H7 (cell line): ENCODE measurements at places on chromosomes 16 and 17. TPM values are rescaled to one million over a fixed set of nuclear protein-coding genes. Genes with fewer than 3 reads are reported as not detected.

- no peak for DNase-seq
These were observed 117.1 kb upstream of the GSE1 start for GRCh38 chr16:85495823-85496538.

DNA sequence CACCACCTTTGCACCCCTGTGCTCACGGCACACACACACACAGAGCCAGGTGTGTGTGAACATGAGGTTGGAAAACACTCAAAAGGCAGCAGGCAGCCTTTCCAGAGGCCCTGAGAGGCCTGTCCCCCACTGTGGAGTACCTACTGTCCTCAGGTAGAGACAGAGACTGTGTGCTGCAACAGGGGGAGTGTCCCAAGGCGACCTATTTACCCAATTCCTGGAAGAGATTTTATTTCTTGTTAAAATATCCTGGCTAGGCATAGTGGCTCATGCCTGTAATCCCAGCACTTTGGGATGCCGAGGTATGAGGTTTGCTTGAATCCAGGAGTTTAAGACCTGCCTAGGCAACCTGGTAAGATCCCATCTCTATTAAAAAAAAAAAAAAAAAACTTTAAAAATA is 108.5 kb downstream of the COPRS start:
- no peak for DNase-seq

DNA sequence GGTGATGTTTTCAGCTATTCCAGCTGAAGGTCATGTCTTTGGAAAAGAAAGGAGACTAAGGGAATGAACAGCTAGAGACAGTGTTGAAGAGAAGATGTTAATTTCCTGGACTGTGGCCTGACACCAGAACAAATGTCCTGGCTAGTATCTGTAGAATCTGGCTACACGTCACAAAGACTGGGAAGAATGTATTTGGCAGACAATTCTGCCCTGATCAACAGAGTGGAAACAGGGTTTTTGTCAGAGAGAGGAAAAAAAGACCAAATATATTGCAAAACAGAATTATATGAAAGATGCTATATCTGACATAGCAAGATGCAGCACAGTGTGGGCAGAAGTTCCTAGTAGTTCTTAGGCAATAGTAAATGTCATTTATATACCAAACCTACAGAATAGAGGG is 17.0 kb upstream of the ANKFN1 start:
- DNase-seq, result no peak

TTYH2 gene
- total RNA-seq, result 2.5 and 7.4 TPM in 2 replicates

BCO1 gene
- total RNA-seq, result 0.10 and 0.63 TPM in 2 replicates
